Stimulated activated CD4-positive, alpha-beta T cell treated with anti-CD3 and anti-CD28 coated beads, Interleukin-15, amount 100 ng/mL, for 1 hour (primary cell): ENCODE measurements at places on chromosomes 11 and 22.

DNA sequence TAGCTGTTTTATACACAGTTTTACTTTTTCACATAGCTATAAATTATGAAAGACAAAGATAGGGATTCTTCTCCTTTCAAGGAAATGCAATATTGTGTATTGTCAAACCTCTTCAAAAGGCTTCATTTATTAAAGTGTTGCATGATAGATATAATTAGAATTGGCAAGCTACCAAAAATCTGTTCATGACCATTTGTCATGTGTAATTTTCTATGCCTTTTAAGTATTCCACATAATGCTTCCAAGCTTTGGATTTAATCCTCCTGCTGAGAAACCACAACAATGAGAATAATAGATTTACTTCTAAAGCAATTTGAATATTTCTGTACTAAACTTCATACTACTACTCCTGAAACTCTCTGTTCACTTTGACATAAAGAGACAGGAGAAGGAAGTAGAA, 403.2 kb upstream of the CCDC179 start:
- no peak for DNase-seq

- DNase-seq, result no peak
These were observed 41.0 kb upstream of the SPON1 start for GRCh38 chr11:13921545-13921944.

- no peak for DNase-seq
These were observed 23.4 kb upstream of the CELSR1 start for GRCh38 chr22:46560696-46561295.

GRCh38 chr22:49678137-49678841, 149.4 kb downstream of the BRD1 start:
- no peak for DNase-seq

GRCh38 chr22:50563413-50564160, 868 bp upstream of the SYCE3 start:
- DNase-seq, result no peak

DNA sequence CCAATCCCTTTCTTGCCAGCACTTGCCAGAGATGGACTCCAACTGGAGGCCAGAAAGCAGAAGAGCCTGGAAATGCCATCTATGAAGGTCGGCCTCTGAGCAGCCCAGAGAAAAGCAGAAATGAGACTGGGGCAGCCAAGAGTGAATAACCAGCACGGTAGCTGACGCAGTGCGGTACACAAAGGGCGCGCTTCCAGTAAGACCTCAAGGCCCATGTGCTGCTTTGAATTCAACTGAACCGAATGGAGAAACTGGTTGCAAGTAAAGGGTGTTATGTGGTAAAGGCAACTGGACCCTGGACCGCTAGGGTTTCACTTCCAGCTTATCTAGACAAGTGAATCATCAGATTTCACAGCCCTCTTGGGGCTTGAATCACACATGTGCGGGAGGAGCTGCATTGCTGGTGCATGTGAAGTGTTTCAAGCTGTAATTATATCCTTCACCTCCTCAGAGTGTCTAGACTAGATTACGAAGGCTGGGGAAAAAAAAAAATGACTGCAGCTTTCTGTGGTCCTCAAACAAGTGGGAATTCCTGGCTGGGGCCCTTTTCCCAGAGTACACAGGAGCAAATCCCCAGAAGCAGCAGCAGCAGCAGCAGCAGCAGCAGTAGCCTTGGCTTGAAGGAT, 128.9 kb downstream of the CCDC34 start:
- no peak for DNase-seq

DNA sequence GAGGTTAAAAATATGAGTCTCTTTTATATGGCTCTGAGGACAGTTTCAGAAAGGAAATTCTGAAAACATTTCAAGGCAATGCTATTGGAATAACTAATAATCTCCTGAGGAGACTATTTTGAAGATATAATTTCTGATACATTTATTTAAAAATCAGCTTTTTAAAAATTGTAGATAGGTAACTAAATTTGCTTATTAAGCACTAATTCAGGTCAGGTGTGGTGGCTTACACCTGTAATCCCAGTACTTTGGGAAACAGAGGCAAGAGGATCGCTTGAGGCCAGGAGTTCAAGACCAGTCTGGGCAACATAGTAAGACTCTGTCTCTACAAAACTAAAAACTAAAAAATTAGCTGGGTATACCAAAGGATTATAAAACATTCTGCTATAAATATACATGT, 17.0 kb downstream of the ZDHHC13 start:
- DNase-seq, result no peak

GRCh38 chr11:1854949-1855885, 2.3 kb downstream of the LSP1 start:
- DNase-seq, result no peak

GRCh38 chr11:114082415-114082748, 22.9 kb downstream of the ZBTB16 start:
- DNase-seq, result no peak

DNA sequence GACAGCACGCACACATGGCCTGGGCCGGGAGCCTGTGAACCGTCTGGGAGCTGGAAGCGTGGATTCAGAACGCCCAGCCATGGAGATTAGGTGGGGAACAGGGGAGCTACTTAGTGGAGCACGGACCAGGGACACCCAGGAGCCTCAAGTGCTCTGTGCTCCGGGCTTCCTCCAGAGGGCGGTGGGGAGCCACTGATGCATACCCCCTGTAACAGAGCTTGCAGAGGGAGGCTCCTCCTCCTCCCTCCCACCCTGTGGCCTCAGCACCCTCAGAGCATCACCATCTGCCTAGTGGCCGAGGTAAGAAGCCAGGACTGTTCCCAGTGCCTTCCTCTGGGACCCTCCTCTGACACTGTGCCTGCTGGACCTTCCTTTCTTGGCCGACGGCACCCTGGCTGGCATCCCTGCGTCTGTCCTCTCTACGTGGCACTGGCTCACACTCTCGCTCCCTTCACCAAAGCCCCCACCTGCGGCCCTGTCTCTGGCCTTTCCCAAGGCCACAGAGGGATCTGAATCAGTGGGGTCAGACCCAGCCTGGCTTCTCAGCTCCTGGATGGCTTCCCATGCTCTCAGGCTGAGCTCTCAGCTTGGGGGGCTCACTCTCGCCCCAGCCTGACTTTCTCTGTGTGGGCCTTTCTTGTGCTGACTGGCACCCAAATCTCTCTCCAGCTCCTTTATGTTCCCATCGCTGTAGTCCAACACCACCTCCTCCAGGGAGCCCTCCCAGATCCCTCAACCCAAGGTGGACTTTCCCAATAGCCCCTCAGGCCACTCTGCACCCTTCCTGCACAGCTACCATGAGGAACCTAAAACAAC, 780.9 kb downstream of the BRD1 start:
- DNase-seq, result no peak

DNA sequence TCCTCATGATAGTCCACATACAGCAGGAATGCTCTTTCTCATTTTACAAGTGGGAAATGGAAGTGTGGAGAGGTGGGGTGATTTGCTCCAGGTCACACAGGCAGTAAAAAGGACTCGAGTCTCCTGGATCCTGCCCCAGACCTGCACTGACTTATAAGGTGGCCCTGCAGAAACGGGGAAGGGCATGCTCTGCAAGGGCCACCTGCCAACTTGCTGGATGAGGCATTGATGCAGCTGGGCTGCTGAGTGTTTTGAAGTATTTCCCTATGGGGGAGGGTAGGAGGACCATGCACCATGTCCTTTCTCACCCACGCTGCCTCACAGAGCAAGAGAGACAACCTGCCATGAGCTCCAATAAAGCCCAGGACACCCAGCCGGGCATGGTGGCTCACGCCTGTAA, 36.9 kb downstream of the OR6Q1 start:
- no peak for DNase-seq

- DNase-seq, result no peak
These were observed 434.5 kb upstream of the B3GAT1 start for GRCh38 chr11:134846328-134847082.

DNA sequence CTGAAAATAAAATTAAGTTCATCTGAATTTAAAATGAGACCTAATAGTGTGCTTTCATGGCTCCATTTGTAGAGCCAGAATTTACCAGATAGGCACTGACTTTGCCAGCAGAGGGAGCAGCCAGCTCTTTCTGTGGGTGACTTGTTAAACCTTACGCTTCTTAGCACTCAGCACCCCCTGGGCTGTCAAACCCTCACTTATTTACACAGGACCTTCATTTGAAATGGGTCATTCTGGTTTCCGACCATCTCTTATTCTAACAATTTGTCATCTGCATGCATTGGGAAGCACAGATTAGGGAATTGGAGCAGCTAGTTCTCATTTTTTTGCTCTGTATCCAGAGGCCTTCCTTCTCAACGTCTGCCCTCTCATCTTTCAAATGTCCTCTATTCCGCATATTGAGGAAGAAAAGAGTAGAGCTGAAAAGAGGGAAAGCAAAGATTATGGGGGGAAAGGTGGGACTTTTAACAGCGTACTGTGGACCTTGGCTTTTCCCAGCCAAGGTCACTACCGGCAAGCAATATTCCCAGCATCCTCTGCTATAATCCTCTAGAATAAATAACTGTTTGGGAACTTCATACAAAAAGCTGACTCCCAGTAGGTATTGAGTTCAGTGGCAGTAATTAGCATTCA, 3.1 kb downstream of the ASRGL1 start:
- peak; percentile 33 for DNase-seq

GRCh38 chr11:134140961-134141490, 72.2 kb downstream of the JAM3 start:
- DNase-seq, result no peak

- DNase-seq, result no peak
These were observed 186.5 kb downstream of the SHANK2 start for GRCh38 chr11:71065841-71066240.

GRCh38 chr11:110715541-110715940, 3.3 kb upstream of the ARHGAP20 start:
- DNase-seq, result no peak

- no peak for DNase-seq
These were observed 30.4 kb downstream of the CYP2R1 start for GRCh38 chr11:14861680-14862079.

GRCh38 chr22:29478326-29479276, 1.4 kb upstream of the NEFH start:
- peak; percentile 15 for DNase-seq

- no peak for DNase-seq
These were observed 4.0 kb upstream of the ARHGAP42 start for GRCh38 chr11:100683126-100683525.

DNA sequence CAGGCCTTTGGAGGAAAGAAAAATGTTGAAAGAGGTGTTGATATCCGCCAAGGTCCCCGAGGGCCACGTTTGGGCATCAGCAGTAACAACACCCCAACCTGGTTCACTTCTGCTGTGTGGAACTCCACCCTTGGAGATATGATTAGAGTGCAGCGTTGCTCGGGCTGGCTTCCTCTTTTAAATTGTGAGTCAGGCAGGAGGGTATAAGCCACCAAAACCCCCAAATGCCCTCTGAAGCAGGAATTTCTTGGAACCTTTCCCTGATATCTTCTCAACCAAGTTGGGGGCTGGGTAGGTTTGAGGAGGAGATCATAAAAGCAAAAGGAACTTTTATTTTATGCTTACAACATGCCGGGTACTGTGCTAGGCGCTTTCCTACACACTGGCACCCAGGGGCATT, 6.4 kb upstream of the C11orf96 start:
- DNase-seq, result no peak

- DNase-seq, result no peak
These were observed 33.8 kb downstream of the SLN start for GRCh38 chr11:107677924-107678631.

DNA sequence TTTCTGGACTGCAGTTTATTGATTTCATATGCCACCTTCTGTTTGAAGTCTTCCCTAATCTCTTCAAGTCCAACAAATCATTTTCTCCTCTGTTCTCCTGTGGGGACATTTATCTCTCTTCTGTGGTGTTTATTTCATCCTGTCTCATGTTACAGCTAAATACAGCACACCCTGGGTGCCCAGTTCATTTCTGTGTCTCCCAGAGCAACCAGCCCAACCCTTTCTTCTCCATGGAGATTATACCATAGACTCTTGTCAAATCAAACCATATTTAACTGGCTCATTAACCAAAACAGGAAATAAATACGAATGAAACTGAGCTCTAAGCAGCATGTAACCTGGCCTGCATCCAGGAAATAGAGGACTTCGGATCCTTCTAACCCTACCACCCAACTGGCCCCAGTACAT, at the start of gene MS4A8:
Gene MS4A8, plus strand, starts transcription at position 329 of the 408 bp plus-strand sequence. CDS start 1,249 bp downstream, outside the sequence.
- DNase-seq, result no peak

DNA sequence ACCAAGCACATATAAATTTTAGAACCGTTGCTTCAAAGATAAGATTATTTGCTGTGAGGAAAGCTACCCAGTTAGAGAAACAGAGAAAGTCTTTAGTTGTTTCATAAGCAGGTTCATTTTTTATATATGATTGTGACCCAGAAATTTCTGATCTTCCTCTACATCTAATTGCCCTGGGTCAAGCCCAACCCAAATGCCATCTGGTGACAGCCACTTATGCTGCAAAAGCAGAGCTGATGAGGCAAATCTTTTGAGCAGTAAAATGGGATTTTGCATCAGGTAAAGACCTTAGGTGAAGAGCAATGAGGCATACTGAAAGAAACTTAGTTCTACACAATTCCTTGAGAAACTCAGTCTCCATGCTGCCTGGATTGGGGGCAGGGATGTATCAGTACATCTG, 28.0 kb downstream of the SYT9 start:
- no peak for DNase-seq

GRCh38 chr11:12433571-12434324, 56.4 kb downstream of the PARVA start:
- no peak for DNase-seq

DNA sequence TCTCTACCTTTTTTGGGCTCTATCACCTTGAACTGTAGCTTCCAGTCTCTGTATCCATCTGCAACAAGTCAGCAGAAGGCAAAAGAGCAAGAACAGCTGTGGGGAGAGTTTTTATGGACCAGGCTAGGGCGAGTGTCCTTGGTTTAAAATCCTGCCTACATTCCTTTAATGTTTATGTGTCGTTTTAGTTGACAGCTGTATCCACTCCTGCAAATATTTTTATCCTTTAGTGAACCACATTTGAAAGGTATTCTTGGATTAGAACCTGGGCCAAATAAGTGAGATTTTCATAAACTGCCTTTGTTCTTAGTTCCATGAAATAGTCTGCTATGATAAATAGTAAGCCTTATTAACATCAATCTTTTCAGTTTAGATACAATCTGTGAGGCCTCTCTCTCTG, 712.2 kb downstream of the ETS1 start:
- no peak for DNase-seq

GRCh38 chr22:39392341-39392948, 7.1 kb upstream of the TAB1 start:
- DNase-seq, result no peak

GRCh38 chr22:45804986-45805325, 133.3 kb downstream of the ATXN10 start:
- no peak for DNase-seq

GRCh38 chr11:11211888-11212287, 141.2 kb downstream of the CSNK2A3 start:
- no peak for DNase-seq

GRCh38 chr11:128133501-128133900, 453.9 kb downstream of the ETS1 start:
- DNase-seq, result no peak
